ENCODE measurements at places on chromosomes 7 and 10.

GRCh38 chr7:143385891-143386781 is 5.0 kb downstream of the ZYX start:
- DNase-seq: no peak

DNA sequence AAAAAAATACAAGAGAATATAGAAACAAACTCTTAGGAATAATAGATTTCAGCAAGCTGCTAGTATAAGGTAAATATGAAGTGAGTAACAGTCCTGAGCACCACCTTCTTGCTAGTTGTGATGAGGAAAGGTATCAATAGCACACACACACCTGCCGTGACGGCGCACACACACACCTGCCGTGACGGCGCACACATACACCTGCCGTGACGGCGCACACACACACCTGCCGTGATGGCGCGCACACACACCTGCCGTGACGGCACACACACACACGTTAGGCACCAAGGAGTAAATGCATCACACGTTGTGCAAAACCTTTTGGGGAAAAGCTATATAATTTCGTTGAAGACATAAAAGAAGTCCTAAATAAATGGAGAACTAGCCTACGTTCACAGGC is 4.7 kb upstream of the JAKMIP3 start:
- no peak for DNase-seq

DNA sequence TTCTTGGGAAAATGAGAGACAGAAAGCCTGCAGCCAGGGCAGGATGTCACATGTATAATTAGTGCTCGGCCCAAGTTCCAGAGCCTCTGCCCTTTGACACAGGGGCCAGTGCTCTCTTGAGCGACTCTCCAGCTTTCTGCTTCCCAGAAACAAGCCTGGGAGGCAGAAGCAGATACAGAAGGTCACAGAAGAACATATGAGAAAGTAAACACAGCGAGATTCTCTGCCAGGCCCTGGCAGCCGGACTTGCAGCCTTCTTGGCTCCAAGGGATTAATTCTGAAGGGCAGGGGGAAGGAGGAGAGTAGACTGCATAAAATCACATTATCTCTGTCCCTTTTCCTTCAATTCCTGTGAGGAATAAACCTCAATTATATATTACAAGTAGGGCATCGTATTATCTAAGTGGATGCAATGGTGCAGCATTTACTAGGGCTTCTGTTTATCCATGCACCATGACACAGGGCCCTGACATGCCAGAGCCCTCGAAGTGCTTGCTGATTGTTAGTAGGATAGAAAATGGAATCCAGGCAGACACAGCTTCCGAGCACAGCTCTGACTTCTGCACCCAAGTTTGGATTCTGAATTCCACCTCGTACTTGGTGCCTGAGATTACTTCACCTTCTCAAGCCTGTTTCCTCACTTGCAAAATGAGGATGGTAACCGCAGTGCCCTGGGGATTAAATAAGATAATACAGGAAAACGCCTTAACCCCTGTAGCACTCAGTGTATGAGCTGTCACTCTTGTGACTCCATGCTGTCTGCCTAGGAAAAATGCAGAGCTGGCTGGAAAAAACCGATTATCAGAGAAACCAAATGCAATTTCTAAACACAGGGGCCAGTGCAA is 536.5 kb downstream of the TNS3 start:
- DNase-seq: no peak

DNA sequence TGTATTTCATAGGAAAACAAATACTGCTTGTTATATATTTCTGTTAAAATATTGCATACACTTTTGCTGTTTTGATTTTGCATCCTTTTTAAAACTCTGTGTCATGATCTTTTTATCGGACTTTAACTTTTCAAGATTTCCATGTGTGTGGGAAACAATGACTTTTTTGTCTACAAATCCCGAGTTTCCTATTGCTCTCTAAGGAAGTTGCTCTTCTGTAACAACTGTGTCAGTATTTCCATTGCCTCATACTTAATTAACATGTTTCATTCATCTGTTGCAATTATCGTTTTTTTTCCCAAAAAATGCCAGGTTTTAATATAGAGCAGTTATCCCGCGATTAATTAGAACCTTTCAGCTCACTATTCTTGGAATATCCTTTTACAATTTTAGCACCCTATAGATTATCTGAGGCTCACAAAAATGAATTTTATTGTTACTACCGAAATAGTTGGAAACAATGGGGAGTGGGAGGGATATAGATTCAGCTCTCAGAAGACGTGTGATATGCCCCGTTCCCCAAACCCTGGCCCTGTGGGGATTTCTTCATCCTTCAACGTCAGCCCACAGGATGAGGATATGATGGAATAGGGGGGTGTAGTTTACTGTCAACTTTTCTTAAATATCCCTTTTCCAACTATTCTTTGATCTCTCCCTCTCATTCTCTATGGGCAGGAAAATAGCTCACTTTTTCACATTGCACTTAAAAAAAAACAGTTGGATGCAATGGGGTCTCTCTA is 297.6 kb upstream of the IGFBP3 start:
- no peak for DNase-seq

- DNase-seq: no peak
Measured at GRCh38 chr7:149317986-149318672, 56.1 kb downstream of the ZNF783 start.

DNA sequence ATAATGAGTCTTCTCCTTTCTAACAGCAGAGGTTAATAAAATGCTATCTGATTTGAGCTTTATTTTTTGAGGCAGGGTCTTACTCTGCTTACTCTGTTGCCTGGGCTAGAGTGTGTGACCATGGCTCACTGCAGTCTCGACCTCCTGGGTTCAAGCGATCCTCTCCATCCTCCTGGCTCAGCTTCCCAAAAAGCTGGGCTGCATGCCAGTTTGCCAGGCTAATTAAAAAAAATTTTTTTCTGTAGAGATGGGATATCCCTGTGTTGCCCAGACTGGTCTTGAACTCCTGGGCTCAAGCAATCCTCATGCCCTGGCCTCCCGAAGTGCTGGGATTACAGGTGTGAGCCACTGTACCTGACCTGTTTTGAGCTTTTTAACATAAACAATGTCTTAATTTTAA is 56.7 kb downstream of the SCD start:
- no peak for DNase-seq

GRCh38 chr7:95517870-95518269 is 32.1 kb downstream of the ASB4 start:
- no peak for DNase-seq
